ENCODE measurements at places on chromosomes 5 and 9. TPM values are rescaled to one million over a fixed set of nuclear protein-coding genes. Genes with fewer than 3 reads are reported as not detected.

The RAPGEF1 gene
- total RNA-seq = 89.0 TPM

The WWC1 gene
- 1.5 TPM for total RNA-seq

The OTP gene
- not detected for total RNA-seq

The CCL21 gene
- total RNA-seq = not detected

The DMRTA1 gene
- total RNA-seq = not detected

The LCN2 gene
- not detected for total RNA-seq

The LOX gene
- total RNA-seq = not detected

The SUSD1 gene
- 3.8 TPM for total RNA-seq

The CER1 gene
- total RNA-seq = not detected

The TICAM2 gene
- 0.82 TPM for total RNA-seq

The SMIM33 gene
- 0.16 TPM for total RNA-seq

The PCDHGA1 gene
- not detected for total RNA-seq

The ZNF883 gene
- 2.1 TPM for total RNA-seq

The LRRC70 gene
- 0.43 TPM for total RNA-seq

- DNase-seq = no peak
These were observed 27.9 kb upstream of the CEP72 start for GRCh38 chr5:584216-584615.

DNA sequence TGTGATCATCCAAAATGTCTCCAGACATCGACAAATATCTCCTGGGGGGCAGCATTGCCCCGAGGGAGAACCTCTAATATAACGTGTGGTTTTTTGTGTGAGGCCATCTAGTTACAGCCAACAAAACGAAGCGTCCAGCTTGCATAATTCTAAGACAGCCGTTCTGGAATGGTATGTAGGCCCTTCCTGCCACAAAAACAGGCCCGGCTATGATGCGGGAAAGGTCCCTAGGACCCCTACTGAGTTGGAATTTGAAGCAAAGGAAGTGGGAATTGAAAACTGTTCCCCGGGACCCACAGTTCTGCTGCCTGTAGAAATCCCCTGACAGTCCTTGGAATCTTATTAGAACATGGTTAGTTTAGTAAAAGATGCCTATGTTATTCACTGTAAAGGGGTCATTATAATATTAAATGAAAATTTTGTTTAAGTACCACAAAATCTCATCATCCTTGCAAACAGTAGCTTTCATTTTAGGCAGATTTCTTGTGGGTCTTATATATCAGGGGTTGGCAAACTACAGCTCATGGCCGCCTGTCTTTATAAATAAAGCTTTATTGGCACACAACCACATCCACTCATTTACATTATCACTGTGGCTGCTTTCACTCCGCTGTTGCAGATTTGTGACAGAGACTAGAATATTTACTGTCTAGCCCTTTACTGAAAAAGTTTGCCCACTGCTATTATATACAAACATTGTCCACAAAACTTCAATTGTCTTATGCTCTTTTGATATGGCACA lies 70.7 kb downstream of the MSX2 start:
- DNase-seq = no peak

GRCh38 chr5:130974021-130974683 lies 190.9 kb downstream of the HINT1 start:
- no peak for DNase-seq

DNA sequence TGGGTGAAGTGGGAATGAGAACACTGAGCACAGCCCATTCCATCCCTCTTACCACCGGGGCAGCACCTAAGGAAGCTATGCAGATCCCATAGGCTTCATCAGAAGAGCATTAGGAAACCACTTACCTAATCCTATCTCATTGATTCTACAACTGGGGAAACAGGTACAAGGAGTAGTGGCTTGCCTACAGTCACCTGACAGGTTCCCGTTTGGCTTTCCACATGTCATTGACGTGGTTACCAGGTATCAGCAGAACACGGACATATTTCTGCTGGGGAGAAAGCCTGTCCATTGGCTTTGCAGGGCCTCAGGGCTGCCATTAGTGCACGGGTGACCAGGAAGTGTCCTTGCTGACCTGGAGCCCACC lies 11.3 kb downstream of the AFAP1L1 start:
- DNase-seq = no peak

GRCh38 chr5:159331093-159331973 lies 1.0 kb upstream of the IL12B start:
- peak; percentile 69 for DNase-seq

GRCh38 chr5:111859031-111859430 lies 102.0 kb upstream of the NREP start:
- no peak for DNase-seq

DNA sequence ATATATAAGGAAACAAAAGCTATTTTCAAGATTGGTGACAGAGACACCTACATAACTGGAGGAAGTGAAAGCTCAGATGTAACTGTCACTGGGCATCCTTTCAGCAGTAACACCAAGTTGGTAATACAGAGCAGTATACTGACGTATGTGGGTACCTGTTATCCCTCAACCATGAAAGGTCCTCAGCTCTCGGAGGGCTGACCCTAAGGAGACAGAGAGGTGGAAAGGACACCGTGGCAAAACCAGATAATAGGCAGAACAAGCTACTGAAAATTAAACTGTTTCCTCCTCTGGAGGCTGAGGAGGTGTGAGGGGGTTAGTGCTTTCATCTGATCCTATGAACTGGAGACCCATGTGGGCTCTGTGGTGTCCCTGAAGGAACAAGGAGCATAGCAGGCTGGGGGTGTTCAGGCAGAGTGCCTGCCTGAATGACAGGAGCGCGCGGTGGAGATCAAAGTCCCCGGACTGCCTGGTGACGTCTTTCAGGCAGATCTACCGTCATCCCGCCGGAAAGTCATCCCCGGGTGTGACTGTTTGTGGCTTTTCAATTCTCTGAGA lies 130.2 kb upstream of the FSTL4 start:
- no peak for DNase-seq

- no peak for DNase-seq
These were observed 15.2 kb downstream of the TMEM171 start for GRCh38 chr5:73135429-73136054.

GRCh38 chr9:127697575-127697974 lies 9.2 kb upstream of the CFAP157 start:
- no peak for DNase-seq

DNA sequence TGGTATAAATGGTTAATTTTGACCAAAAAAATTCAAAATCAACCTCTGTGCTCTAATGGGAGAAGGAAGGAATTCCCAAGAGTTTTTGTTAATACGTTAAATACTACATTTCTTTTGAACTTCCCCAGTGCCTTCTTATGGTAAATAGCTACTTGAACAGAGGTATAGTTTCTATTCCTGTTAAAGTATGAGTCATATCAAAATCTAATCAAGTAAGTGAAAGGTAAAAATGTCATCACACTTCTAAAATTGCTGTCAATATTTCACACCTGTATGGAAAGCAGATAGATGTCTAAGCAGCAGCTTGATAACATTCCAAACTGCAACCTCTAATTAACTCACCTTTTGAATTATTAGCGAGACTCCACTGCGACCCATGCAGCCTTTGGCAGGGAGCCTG lies 214.1 kb upstream of the MEF2C start:
- DNase-seq = no peak

DNA sequence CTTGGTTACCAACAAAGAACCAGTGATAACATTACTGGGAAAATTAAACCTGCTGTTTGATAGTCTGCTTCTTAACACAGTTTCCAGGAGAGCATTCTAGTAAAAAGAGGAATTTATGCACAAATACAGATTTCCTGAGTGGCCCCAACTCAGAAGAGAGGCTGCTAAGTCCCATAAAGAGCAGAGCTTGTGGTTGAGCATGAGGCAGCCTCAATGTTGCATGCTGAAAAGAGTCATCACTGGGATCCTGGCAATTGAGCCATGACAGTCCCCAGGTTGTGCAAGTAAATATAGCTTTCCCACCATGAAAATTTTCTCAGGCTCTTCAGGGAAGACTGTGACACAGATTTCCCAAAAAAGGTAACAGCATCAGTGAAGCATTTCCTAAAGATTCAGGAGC lies 47.5 kb upstream of the ADRB2 start:
- DNase-seq = no peak

- no peak for DNase-seq
These were observed 21.6 kb downstream of the HMGXB3 start for GRCh38 chr5:150022158-150022531.

- DNase-seq = no peak
These were observed 117.0 kb upstream of the GHR start for GRCh38 chr5:42306287-42306686.

DNA sequence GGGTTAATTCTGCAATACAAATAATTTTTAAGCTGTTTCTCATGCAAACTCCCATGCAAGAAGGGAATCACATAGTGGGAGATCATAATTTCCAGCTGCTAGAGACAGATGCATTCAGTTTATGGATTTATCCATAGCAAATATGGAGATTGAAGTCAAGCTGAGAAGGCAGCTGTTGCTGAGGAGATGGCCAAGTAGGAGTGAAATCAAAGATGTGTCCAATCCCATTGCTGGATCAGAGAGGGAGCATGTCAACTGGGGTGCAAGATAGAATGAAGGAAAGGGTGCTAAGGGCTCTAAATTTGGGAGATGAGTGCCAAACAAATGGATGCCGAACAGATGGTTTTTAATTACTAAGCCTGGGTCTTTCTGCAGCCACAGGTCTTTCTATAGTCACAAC lies 504.5 kb downstream of the NFIB start:
- no peak for DNase-seq

- DNase-seq = no peak
These were observed 17.7 kb upstream of the LRRC14B start for GRCh38 chr5:173392-174290.

DNA sequence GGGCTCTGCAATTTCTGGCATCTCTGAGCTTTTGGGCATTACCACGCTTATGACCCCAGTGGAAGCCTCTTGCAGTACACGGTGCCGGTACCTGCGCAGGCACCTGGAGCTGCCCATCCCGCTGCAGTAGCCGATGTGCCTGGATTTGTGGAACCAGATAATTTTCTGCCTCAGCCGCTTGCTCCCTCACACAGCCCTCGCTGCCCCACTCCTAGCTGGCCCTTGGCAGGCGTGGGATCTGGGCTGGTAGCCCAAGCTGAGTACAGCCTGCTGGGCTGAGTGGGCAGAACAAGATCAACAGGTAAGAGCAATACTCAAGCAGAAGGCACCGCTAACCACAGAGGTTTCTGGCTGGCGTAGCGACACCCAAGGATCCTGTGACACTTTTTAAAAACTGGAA lies 1808.8 kb upstream of the ACO1 start:
- DNase-seq = no peak

- DNase-seq = no peak
These were observed 47.2 kb downstream of the ARHGEF28 start for GRCh38 chr5:73673161-73673591.

- no peak for DNase-seq
These were observed 29.5 kb downstream of the SURF6 start for GRCh38 chr9:133306242-133307204.

- no peak for DNase-seq
These were observed 134.5 kb downstream of the C9orf152 start for GRCh38 chr9:110073356-110073905.

Data from activated naive CD8-positive, alpha-beta T cell treated with anti-CD3 and anti-CD28 coated beads for 36 hours (primary cell).